Esophagus mucosa (tissue), 1 donor: ENCODE measurements at places on chromosomes 5 and 9.
A peak's percentile ranks its signal among the peaks of the same experiment; 100 is the strongest.

DNA sequence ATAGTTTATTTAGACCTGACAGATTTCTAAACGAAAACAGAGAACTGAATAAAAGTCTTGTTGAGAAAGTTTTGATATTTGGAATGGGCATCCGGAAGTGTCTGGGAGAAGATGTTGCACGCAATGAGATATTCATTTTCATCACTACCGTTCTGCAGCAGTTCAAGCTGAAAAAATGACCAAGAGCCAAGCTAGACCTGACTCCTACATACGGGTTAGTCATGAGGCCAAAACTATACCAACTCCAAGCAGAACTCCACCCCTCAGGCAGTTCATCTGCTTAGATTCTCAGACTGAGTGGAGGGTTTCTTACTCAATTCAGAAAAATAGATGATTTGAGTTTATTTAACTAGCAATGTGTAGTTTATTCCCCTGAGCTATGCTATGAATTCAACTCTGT, 95.4 kb upstream of the ANXA1 start:
- no peak for ATAC-seq

GRCh38 chr9:35847792-35848572, 19.0 kb downstream of the TMEM8B start:
- peak; percentile 77 for ATAC-seq

GRCh38 chr5:169001394-169001793, 299.5 kb downstream of the SLIT3 start:
- ATAC-seq, result no peak

DNA sequence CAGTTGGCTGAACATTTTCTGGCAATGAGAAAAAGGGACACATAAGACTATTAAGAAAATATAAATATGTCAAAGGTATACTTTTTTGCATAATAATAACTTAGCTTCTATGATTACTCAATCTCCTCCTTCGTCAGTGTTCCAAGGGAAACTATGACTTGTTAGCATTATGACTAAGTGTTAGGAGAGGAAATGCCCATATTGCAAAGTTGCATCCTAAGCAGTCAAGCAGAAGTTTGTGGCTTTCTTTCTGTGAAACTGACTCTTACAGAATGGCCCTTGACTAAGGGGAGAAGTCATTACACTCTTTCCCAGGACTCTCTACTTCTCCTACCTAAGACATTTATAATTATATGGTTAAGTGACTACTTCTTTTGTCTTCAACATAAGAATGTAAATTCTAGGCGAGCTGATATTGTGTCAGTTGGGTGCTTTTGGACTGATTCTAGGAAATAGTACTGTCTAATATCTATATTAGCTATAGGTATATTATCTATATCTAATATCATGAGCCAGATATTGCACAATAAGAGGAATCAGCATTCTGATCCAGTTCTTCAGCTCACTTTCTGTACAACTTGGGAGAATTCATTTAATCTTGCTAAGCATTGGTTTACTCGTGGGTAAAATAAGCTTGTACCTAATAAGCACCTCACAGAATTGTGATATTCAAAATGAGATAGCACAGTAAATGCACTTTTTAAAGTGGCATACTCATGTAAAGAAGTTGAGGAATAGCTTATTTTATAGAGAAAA, 16.4 kb upstream of the SPINK6 start:
- peak; percentile 95 for ATAC-seq

GRCh38 chr9:70933321-70933720, 188.1 kb downstream of the TRPM3 start:
- ATAC-seq, result no peak

GRCh38 chr5:135134691-135135381, 100.8 kb upstream of the PITX1 start:
- peak; percentile 84 for ATAC-seq

DNA sequence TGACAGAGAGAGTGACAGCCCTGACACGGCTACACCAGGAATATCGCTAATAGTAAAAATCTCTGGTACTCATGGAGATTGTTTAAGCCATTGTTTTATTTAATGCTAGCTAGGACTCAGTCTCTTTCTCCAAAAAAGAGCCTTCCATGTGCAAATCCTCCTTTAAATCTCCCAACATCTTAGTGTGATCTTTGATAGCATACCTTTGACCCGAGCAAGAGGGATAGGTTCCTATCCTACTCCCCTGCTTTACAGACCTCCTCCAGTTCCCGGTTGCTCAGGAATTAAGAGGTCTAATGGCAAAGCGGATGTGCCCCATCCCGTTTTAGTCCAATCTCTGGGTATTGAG, 663 bp upstream of the FRMD3 start:
- ATAC-seq, result no peak

GRCh38 chr5:107555425-107556090, 115.2 kb downstream of the EFNA5 start:
- ATAC-seq, result no peak

DNA sequence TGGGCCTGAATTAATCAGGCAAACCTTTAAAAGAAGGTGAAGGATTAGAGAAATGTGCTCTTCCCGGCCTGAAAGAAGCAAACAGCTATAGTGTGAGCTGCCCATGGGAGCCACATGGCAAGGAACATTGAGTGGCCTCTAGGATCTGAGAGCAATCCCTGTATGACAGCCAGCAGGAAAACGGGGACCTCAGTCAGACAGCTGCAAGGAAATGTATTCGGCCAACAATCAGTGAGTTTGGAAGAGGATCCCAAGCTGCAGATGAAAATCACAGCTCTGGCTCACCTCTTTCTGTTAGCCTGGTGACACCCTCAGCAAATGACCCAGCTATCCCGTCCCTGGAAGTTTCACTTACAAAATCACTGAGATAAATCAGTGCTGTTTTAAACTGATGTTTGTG, 309.2 kb downstream of the SH3GL2 start:
- no peak for ATAC-seq

DNA sequence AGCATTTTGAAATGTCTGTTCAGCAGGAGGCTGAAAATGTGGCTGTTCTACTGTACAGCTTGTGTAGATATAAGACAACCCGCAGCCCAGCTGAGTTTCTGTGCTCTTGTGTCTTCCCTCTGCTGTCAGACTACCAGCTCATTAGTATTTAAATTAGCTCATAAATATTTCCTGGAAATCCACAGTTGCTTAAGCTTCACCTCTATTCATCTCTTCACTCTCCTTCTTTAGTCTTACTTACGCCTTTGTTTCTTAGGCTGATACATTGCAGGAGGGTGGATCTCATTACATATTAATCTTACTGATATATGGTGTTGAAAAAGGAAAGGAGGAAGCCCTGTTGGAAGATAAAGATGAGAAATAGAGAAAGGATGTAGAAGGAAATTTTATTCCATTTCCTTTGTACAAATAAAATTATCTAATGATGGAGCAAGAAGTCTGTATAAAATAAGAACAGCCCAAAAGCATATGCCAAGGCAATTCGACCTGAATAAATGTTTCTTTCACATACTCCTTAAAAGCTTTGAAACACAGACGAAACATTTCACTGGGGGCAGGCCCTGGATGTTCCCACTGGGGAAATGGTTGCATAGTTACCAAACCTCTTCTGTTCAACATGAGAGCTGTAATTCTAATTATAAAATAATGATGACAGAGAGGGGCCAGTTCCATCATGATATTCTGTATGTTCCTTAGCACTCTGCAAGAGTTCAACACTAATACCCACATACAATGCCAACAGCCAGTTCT, 111.8 kb upstream of the APC start:
- ATAC-seq, result no peak

GRCh38 chr9:78236551-78236910, 656 bp downstream of the CEP78 start:
- peak; percentile 15 for ATAC-seq

- no peak for ATAC-seq
Measured at GRCh38 chr5:119583684-119584083, 45.7 kb upstream of the FAM170A start.

- ATAC-seq, result no peak
Measured at GRCh38 chr5:38866362-38867031, 20.7 kb downstream of the OSMR start.

DNA sequence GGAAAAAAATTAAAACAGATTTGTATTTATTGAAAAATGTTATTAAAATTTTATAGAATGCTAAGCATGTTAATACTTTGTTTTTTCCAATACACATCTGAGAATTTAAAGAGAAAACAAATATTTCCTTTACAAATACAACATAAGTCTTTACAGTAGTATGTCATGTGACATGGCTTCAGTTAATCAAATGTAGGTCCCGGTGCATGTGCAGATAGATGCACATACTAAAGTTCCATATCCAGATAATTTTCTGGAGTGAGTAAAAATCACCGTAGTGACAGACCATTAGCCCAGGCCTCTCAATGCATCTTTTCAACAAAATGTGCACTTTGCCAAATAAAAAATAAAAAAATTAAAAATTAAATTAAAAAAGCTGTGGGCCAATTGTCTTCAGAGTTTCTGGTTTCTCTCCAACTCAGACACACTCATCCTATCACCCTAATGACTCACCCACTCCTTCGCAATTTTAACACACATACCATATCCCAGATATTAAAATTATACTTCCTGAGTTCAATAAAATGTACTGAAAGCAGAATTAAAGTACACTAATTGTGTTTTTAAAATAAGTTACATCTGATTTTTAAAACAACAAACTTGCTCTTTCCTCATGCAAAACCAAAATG, 508.1 kb downstream of the NR2F1-AS1 start:
- ATAC-seq, result no peak

- ATAC-seq, result no peak
Measured at GRCh38 chr9:120891245-120891883, 14.4 kb upstream of the PHF19 start.

- ATAC-seq, result no peak
Measured at GRCh38 chr5:14313986-14314690, 171.0 kb downstream of the TRIO start.

GRCh38 chr5:10288592-10289219, 19.0 kb downstream of the CMBL start:
- peak; percentile 79 for ATAC-seq

- no peak for ATAC-seq
Measured at GRCh38 chr5:80864706-80865435, 95.3 kb upstream of the RASGRF2 start.

GRCh38 chr5:179171251-179171815, 111.2 kb downstream of the ZNF354C start:
- ATAC-seq, result no peak

- ATAC-seq, result no peak
Measured at GRCh38 chr5:57986761-57987341, 473.0 kb downstream of the PLK2 start.

GRCh38 chr5:151123897-151124751, 33.5 kb downstream of the ANXA6 start:
- ATAC-seq, result peak; percentile 32

DNA sequence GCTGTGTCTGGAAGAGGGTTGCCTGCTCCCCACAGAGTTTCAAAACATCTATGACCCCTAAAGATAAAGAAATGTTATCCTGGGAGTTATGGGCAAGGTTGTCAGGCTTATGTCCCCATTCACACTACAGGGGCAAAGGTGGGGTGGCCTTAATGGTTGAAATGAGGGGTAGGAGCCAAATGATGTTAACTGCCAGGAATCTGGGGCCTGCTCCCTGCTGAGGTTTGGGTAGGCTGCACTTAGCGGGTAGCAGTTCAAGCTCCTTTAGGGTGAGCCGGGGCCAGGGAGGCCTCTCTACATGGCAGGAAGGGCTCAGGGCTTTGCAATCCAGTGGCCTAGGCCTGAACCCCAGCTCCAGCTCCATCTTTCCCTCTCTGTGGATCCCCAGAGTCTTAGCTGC, 3.0 kb downstream of the FGF18 start:
- no peak for ATAC-seq

DNA sequence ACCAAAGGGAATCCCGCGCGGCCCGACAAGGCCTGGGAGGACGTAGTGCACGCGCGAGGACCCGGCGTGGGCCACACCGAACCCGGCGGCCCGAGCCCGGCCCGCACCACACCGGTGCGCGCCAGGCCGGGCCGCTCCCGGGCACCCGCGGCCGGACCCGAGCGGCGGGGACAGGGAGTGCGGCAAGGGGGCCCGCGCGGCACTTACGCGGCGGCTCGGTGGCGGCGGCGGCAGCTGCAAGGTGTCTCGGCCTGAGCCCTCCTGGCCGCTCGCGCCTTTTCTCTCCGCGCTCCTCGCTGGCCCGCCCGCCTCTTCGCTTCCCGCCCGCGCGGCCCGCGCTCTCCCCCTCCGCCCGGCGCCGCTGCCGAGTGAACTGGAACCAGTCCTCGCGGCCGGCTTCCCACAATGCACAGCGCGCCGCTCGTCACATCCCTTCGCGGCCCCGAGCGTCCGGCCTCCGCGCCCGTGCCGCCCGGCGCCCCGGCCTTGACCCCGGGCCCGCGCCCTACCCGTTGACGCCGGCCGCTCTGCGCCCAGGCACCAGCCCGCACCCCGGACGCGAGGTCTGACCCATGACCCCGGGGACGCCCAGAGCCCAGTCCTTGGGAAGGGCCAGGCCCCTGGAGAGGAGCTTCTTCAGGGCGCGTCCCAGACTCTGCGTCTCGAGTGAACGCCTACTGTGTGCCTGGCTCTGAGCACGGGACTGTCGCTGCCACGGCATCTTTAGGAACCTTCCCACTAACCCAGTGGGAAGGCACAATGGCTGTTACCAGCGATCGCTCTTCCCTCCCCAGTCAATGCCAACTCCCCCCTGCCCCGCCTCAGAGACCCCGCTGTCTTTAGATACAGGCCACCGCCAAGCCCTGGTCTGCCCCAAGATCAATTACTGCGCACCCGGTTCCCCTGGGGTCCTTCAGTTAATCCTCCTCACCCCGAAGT, at the start of gene MACROH2A1:
MACROH2A1 (minus strand) TSS at position 377 of the 939 bp plus-strand sequence. CDS start 10,138 bp downstream, outside the sequence.
- ATAC-seq, result peak; percentile 90

- peak; percentile 31 for ATAC-seq
Measured at GRCh38 chr9:131289301-131290035, at the start of gene PLPP7. Gene PLPP7 (plus strand): TSS chr9:131289723. CDS start chr9:131289998, 275 bp downstream.

DNA sequence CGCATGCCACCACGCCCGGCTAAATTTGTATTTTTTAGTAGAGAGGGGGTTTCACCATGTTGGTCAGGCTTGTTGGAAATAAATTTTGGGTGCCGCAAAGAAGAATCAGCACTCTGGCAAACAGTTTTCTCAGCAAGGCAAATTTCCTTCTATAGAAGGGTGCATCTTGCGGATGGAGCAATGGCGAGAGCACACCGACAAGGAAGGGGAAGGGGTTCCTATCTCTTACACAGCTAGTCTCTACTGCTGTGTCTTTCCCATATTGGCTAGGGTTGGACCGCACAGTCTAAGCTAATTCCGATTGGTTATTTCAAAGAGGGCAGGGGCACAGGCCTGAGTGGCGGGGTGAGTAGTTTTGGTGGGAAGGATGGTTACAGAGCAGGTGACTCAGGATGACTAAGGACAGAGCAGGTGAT, 707 bp downstream of the GTF3C5 start:
- no peak for ATAC-seq

DNA sequence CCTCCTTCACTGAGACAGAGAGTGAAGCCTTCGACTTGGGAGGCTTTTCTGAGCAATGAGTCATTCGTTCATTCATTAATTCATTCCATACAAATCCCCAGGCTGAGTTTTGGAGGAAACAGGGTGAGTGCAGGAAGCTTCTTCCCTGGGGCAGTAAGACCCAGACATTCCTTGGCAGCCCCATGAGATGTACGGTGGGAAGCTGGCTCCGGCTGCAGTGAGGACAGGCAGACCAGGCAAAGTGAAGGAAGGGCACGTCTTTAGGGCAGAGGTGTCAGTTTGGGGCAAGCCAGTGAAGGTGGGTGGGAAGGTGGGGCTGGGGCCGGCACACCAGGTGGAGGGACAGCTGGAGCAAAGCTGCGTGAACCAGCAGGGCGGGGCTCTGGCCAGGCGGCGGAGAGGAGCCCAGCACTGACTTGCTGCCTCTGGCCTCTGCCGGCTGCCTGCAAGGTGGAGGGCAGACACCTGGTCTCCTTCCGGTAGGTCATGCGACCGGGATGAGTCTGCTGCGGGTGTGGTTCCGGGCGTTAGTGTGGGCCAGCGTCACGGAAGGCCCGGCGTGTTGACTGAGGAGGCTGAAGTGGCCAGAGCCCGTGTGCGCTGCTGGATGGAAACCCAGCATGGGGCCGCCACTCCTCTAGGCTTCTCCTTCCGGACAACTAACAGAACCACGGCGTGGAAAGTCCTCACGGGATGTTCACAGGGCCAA, 16.6 kb downstream of the OLFM1 start:
- no peak for ATAC-seq
